ENCODE measurements at places on chromosomes 3 and 15.
A peak's percentile ranks its signal among the peaks of the same experiment; 100 is the strongest.

DNA sequence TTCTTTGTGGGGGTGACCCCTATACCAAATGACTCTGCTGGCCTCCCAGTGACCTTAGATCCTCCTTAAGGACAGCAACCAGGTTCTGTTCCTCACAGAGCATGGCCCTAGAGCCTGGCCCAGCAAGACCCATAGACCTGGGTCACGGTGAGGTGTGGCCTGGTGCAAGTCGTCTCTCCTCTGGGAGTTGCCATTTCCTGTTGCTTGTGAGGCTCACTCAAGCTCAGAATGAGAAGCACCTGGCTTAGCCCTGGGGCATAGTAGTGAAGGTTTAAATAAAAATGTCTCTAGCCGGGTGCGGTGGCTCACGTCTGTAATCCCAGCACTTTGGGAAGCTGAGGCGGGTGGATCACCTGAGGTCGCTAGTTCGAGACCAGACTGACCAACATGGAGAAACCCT, 131.3 kb downstream of the SMAD6 start:
- no peak for DNase-seq

DNA sequence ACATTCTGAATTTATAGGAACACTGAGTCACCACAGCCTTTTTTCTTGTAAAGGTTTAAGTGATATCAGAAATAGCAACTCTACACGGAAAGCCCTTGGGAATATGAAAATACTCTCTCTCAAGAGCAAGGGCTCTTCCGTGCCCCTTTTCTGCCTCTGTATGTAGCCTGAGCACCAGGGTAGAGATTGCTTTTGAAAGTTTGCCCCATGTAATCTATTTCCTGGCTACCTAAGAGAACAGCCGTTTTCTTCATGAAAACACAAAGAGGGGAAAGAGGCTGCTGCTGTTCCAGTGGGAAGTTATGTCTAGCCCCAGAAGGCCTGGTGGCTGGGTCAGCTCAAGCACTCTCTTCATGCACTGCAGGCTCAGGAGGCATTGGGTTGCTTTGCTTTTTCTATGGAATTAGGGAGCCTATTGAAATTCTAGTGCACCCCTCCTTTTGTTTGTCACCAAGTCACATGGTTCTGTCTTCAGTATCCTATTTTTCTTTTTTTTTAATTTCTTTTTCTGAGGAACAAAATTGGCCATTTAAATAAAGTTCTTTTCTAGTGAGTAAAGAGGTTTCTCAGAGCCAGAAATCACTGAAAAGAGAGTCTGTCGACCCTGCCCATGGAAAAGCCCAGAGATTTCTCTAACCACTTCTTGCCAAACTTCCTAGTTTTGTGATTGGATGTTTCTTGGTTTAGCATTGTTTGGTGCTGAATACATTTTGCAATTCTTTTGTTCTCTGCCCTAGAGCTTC, 39.5 kb downstream of the TIGIT start:
- no peak for DNase-seq

DNA sequence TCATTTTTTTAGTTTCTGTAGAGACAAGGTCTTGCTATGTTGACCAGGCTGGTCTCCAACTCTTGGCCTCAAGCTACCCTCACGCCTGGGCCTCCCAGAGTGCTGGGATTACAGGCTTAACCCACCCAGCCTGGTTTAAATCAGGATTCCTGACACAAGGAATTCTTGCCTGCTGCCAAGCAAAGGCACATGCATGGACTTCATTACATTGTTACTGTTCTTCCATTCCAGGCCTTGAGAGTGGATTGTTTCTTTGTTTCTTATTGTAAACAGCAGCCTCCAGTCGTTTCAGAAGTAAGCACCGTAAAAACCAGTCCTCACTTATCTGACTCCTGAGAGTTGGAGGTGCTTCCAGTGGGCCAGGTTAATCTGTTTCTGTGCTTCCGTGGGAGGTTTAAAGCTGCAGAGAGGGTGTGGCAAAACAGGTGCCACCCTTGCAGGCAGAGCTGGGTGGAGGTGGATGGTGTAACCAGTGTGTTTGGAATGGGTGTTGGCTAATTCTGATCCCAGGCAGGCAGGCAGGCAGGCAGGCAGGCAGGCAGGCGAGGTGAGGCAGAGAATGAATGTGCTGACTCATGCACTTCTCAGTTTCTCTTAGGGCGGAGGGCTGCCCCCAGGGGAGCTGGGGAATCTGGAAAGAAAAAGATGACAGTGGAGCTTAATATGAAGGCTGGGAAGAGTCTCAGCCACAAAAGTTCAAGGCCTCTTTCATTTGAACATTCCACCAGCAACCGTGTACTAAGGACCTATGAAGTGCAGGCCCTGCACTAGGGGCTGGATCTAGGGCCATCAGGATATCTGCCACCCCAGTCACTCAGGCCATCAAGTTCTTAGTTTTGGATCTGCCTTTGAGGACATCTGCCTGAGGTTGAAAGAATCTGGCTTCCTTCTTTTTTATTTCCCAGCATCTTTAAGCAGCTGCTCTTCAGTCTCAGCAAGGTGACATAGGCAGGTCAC, 37.0 kb upstream of the CDCP1 start:
- DNase-seq = peak; percentile 65

- DNase-seq = peak; percentile 68
Measured at GRCh38 chr15:66288551-66289185, 4.7 kb upstream of the DIS3L start.

- no peak for DNase-seq
Measured at GRCh38 chr3:67109651-67110204, 111.6 kb downstream of the KBTBD8 start.

- no peak for DNase-seq
Measured at GRCh38 chr15:83549623-83550022, 102.5 kb downstream of the SH3GL3 start.

DNA sequence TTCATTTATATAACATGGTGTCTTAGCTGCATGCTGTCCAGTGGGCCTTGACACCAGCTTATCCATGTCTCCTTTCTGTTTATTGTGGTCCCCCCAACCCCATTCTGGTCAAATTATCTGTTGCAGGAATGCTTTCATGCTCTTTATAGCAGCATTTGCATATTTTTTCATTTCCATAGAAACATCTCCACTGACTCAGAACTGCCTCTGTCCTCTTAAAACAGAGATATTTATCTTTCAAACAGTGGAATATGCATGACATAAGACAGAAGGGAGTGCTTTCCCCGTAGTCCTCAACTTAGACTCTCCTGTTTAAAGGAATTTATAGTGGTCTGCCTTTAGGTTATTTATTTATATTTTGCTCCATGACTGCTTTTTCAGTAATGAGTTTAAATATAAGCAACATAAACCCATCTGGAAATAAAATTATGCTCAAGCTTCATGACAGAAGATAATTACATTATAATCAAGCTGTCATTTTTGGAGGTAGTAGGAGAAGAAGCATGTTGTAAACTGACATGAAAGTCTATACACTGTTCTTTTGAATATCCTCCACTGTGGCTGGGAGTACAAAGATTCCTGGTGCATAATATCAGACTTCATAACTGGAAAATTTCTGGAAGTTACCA, 179.5 kb upstream of the CD96 start:
- no peak for DNase-seq

- DNase-seq = no peak
Measured at GRCh38 chr3:155629556-155629955, 115.3 kb downstream of the PLCH1 start.

DNA sequence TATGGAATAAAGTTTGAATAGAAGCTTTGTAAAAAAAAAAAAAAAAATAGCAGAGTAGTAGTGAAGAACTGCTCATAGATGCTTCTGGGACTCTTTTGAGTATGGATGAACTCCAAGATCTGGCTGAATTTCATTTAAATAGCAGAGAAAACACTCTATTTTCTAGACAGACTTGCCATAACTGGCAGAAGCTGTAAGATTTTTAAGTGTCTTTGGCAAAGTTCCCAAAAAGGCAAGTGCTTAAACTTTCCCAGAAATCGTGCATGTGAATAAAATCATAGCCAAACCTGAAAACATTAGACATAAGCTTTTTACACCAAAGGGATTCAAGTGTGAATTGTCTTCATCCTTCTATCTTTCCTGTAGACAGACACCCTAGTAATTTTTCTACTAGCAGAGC, 110.3 kb upstream of the MITF start:
- DNase-seq = no peak

- DNase-seq = no peak
Measured at GRCh38 chr3:26353097-26353496, 269.5 kb upstream of the LRRC3B start.

DNA sequence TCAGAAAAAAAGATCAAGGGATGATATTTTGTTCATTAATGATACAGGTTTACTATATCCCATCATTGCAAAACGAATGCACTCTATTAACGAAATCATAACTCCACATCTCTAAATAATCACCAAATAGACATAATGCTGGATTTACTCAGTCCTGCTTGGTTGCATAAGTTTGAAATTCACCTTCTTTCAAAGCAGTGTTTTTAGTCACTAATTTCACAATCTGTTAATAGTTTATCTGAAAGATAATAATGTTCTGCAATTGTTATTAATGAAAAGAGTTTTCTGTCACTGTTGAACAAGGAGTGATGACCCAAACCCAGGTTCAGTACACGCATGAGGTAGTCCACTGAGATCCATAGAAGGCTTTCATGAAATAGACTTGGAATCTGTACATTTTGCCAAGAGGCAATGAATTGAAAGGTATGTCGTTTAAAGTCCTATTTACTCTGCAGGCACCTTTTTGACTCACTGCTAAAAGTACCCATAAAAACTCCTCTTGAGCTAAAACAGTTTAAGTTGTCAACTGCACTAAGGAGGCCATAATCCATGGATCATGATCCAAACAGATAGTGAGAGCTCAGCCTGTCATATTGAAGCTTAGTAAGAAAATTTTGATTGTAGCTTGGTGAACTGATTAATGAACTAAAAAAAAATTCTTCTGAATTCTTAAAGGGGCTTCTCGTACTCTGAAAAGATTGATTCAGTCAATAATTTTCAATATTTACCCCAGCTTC, 75.6 kb upstream of the MBNL1 start:
- DNase-seq = no peak

- no peak for DNase-seq
Measured at GRCh38 chr15:33125894-33126537, 68.5 kb downstream of the FMN1 start.

GRCh38 chr3:70982700-70983140, 600.8 kb downstream of the FOXP1 start:
- peak; percentile 50 for DNase-seq

- DNase-seq = no peak
Measured at GRCh38 chr3:78751266-78751665, 1016.5 kb downstream of the ROBO1 start.

DNA sequence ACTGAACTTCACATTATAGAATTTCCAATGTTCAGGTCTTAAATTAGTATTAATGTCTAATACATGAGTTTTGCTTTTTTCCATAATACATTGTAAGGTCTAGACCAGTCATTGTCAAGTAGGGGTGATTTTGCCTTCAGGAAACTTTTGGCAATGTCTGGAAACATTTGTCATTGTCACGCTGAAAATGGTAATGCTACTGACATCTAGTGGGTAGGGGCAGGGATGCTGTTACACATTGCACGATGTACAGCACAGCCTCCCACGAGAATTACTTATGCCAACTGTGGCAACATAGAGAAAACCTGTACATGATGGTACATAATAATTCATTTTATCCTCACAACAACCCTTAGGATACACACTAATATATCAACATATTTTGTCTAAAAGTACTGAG, 384.1 kb downstream of the CADM2 start:
- no peak for DNase-seq

- no peak for DNase-seq
Measured at GRCh38 chr3:171262431-171262830, 197.8 kb downstream of the TNIK start.

DNA sequence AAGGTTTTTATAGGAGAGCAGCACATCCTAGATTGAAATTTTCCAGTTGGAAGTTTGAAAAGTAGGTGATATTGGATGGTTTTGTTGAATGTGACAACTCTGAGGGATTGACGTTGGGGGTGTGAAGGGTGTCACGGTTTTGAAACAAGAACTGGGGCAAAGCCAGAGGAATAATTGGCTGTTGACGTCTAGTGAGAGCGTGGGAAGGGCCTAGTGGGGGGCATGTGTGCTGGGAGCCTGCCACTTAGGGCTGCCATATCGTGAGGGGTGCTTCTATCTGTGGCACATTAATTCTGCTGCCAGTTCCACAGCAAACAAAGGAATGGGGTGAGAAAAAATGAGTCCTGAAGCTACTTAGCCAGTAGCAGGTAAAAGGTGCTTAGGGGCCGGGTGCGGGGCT, 129.4 kb downstream of the LRIG1 start:
- DNase-seq = no peak

DNA sequence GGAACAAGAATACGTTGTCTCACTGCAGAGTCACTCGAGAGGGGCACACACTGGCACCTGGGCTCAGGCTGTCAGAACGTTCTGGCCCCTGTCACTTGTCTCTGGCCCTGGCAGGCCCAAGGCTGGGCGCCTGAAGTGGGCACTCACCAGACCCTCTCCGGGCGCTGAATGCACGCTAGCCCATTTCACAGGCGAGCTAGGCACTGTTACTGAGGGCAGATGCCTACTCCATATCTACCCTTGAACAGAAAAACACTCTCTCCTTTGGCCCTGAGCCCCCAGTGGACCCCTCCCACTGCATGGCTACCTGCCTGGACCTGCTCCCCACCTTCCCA, 42.3 kb upstream of the IQSEC1 start:
- DNase-seq = no peak

- peak; percentile 56 for DNase-seq
Measured at GRCh38 chr15:77630956-77631744, 1.6 kb downstream of the LINGO1 start.

DNA sequence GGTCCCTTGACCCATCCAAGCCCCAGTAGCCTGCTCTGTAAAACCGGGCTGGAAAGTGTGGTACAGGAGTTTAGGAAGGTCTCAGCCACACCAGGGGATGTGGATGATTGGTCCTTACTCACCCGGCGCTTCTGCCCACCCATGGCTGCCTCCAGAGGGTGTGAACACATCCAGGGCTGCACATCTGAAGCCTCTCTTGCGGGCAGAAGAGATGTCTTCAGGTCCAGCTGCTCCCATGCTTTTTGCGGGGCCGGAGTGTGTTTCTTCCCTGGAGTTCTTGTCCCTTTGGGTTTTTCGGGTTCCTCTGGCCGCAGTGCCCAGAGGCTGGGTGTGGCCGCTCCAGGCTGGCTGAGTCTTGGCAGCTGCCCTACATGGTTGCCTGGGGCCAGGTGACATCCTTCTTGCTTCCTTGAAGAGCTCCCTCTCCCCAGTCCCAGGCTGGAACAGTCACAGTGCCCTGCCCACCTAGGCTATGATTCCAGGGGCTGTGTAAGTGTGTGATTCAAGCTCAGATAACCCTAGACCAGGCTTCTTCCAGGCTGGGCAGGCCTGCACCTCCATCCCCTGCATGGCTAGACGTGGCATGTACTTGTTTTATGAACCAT, 33.9 kb downstream of the HDAC11 start:
- DNase-seq = no peak

GRCh38 chr3:100402891-100403290, 1.6 kb downstream of the LNP1 start:
- DNase-seq = no peak

DNA sequence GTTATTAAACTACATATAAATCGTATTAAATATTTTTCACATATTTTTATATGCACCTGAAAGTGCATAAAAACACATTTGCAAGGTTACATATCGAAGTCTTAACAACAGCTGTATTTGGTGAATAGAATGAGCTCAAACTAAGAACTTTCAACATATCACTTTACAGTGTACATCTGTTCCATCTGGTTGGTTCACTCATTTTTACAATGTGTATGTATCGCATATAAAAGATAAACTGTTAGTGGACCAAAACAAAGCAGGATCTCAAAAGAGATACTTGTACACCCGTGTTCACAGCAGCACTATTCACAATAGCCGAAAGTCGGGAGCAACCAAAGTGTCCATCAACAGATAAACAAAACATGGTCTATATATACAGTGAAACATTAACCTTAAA, 55.8 kb downstream of the TBL1XR1 start:
- DNase-seq = no peak

- DNase-seq = no peak
Measured at GRCh38 chr3:112815981-112816380, 30.7 kb downstream of the CD200R1L start.
